ENCODE measurements at places on chromosomes 16 and 17. TPM values are rescaled to one million over a fixed set of nuclear protein-coding genes. Genes with fewer than 3 reads are reported as not detected.

The NKD1 gene
- total RNA-seq, result not detected

GRCh38 chr17:1000597-1001461 is 3.9 kb downstream of the TIMM22 start:
- DNase-seq, result no peak
- peaks cover 25% of the 10 kb centered on the region for H3K36me3 ChIP-seq
- H3K4me3 ChIP-seq, result no peak overlapping the region
- H3K27me3 ChIP-seq, result no peaks in the 10 kb centered on the region
- peaks cover 17% of the 10 kb centered on the region for H3K4me1 ChIP-seq
- no peak overlapping the region for H3K27ac ChIP-seq

GRCh38 chr17:74671031-74671771 is 41.5 kb downstream of the CD300LF start:
- DNase-seq, result no peak
- H3K36me3 ChIP-seq, result no peaks in the 10 kb centered on the region
- H3K27ac ChIP-seq, result no peak overlapping the region
- H3K4me1 ChIP-seq, result no peaks in the 10 kb centered on the region
- no peak overlapping the region for H3K4me3 ChIP-seq

The STAT3 gene
- 16.3 TPM for total RNA-seq

DNA sequence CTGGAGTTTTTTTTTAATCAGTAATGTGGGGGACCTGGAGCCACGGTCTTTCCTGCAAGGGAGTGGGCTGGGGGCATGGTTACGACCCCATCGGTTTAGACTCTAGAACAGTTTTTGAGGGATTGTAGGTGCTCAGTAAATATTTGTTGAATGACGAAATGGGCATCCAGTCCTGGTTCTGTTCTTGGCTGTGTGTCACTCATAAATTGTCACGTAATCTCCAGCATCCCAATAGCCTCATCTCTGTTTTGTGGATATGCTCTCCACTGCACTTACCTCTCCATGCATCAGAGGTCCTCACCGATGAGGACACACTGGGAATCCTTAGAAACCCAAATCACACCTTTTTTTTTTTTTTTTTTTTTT is 497 bp upstream of the SLC38A7 start:
- DNase-seq, result no peak
- H3K4me3 ChIP-seq, result peak overlapping the region; percentile 92
- H3K27ac ChIP-seq, result no peak overlapping the region

DNA sequence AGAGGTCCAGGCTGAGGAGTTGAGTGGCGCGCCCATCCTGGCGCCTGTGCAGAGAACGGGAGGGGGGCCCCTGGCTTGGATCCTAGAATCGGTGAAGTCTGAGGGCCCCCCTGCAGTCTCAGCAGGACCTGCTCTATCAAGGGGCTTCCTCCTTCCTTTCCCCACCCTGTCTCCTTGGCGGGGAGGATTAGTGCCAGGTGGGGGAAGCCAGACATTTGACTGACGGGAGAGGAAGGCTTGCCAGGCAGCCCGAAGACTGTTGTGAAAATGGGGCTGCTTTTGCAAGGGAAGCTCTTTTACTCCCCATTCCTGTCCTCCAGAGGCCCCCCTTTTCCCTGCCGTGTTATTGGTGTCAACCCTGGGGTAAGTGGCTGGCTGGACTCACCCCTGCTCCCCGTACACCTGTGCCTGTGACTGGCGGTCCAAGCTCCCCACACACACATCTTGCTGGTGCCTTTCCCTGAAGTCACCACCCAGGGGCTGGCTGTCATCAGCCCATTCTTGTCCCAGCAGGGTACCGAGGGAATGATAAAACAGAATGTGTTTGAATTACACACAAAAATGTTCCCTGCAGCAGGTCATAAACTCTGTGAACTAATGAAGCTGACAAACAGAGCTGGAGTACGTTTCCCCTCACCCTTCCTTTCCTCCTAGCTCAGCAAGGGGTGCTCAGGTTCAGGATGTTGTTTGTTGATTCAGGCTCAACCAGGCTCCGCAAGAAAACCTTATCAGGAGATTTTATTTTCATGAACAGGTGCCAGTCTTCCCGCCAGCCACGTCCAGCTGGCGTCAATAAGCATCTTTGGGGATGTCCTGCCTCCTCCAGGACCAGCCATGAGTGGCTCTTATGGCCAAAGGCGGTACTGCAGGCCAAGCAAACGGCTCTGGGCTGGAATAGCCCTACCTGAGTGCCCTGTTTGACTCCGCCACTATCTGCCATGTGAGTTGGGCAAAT is 4.4 kb upstream of the ARMC7 start:
- H3K27me3 ChIP-seq, result no peaks in the 10 kb centered on the region
- no peak overlapping the region for H3K27ac ChIP-seq
- peak; percentile 84 for DNase-seq
- no peak overlapping the region for H3K4me3 ChIP-seq
- H3K4me1 ChIP-seq, result peaks cover 22% of the 10 kb centered on the region

GRCh38 chr16:16127469-16128116 is 95.7 kb downstream of the ABCC6 start:
- H3K27ac ChIP-seq, result 0 out of 2 replicates have a peak overlapping the region, but pooled peaks have one; percentile 34
- no peak overlapping the region for H3K4me3 ChIP-seq
- no peaks in the 10 kb centered on the region for H3K4me1 ChIP-seq

GRCh38 chr16:79282806-79283205 is 317.7 kb downstream of the MAF start:
- peaks cover 13% of the 10 kb centered on the region for H3K4me1 ChIP-seq
- H3K4me3 ChIP-seq, result no peak overlapping the region
- H3K27ac ChIP-seq, result no peak overlapping the region
- no peak for DNase-seq
- H3K27me3 ChIP-seq, result no peaks in the 10 kb centered on the region

The IL17C gene
- not detected for total RNA-seq

GRCh38 chr16:12903407-12904328 is 2.3 kb downstream of the SHISA9 start:
- H3K4me1 ChIP-seq, result no peaks in the 10 kb centered on the region
- H3K27ac ChIP-seq, result no peak overlapping the region
- no peak for DNase-seq
- H3K4me3 ChIP-seq, result no peak overlapping the region

GRCh38 chr16:87186446-87186845 is 130.7 kb downstream of the C16orf95 start:
- DNase-seq, result no peak
- no peaks in the 10 kb centered on the region for H3K36me3 ChIP-seq
- no peak overlapping the region for H3K27ac ChIP-seq
- H3K27me3 ChIP-seq, result no peaks in the 10 kb centered on the region

DNA sequence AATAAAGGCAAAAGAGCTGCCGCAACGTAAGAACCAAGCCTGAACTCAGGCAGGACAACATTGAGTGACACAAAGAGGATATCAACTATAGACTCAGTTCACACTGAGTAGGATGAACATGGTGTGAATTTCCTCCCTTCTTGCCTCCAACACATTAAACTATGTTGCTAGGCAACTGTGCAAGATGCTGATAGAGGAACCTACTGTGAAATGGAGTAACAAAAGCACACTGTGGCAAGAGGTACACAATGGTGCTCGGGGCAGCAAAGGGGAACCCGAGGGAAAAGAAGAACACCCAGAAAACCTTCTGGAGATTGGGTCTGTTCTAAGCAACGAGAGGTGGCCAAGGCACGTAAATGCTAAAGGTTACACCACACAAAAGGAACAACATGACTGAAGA is 34.1 kb downstream of the GRB2 start:
- peak overlapping the region; percentile 48 for H3K27ac ChIP-seq
- peak; percentile 70 for DNase-seq
- H3K27me3 ChIP-seq, result no peaks in the 10 kb centered on the region
- H3K36me3 ChIP-seq, result peaks cover 9% of the 10 kb centered on the region

DNA sequence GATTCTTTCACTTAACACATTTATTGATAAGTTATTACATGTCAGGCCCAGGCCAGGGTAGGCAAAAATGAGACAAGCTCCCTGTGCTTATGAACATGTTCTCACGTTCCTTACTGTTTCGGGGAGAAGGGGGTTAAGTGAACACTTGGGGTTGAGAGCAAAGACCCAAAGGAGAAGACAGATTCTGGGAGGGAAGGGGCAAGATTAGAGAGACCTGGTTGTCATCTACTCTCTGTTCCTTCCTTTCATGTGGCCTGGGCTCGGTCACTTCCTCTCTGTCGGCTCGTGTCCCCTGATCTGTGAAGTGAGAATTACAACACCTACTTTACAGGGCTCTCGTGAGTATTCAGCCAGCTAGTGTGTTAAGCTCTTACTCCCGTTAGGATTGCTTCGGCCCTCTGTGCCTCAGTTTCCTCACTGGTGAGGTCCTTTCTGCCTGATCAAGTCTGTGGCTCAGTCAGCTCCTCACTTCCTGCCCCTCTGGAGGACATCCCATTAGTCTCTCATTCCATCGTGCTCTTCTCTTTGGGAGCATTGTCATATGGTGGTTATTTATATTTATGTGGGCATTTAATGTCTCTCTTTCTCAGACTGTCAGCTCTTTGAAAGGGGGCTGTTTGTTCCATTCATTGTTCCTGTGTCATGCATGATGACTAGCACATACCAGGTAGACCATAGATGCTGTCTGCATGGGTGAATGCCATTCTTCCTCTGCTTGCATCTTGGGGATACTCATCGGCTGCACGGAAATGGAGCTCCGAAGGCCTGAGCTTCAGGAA is 38.9 kb downstream of the PLCG2 start:
- peak; percentile 86 for DNase-seq
- H3K4me3 ChIP-seq, result peak overlapping the region; percentile 38
- peaks cover 100% of the 10 kb centered on the region for H3K4me1 ChIP-seq
- H3K36me3 ChIP-seq, result peaks cover 4% of the 10 kb centered on the region
- H3K27me3 ChIP-seq, result no peaks in the 10 kb centered on the region
- H3K27ac ChIP-seq, result peak overlapping the region; percentile 98

- no peak for DNase-seq
- no peaks in the 10 kb centered on the region for H3K4me1 ChIP-seq
- peaks cover 12% of the 10 kb centered on the region for H3K36me3 ChIP-seq
- H3K27me3 ChIP-seq, result no peaks in the 10 kb centered on the region
- no peak overlapping the region for H3K27ac ChIP-seq
- no peak overlapping the region for H3K4me3 ChIP-seq
Measured at GRCh38 chr17:36506249-36506826, 19.9 kb downstream of the ZNHIT3 start.

The SEPTIN1 gene
- 117 TPM for total RNA-seq

Measured in Karpas-422 (cell line).